ENCODE measurements at places on chromosomes 2 and 18.
A peak's percentile ranks its signal among the peaks of the same experiment; 100 is the strongest.

DNA sequence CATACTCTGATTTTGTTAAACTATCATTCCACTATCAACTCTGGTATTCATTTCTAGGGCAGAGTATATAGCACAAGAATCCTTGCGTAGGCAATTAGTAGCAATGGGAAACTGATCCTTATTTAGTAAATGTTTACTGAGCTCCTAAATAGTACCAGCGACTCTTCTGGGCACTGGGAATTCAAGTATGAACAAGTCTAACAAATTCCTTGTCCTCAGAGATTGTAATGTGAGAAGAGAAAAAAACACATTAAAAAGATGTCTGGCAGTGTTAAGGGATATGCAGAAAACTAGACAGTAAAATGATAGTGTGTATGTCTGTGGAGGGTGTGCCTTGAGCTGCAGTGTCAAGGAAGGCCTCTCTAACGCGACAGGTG lies 721 bp downstream of the METTL5 start:
- DNase-seq, result no peak

DNA sequence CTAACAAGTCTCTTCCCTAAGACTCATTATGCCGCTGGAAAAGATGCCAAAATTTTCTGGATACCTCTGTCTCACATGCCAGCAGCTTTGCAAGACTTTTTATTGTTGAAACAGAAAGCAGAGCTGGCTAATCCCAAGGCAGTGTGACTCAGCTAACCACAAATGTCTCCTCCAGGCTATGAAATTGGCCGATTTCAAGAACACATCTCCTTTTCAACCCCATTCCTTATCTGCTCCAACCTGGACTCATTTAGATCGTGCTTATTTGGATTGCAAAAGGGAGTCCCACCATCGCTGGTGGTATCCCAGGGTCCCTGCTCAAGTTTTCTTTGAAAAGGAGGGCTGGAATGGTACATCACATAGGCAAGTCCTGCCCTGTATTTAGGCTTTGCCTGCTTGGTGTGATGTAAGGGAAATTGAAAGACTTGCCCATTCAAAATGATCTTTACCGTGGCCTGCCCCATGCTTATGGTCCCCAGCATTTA lies 26.3 kb downstream of the DHRS9 start:
- DNase-seq, result no peak

DNA sequence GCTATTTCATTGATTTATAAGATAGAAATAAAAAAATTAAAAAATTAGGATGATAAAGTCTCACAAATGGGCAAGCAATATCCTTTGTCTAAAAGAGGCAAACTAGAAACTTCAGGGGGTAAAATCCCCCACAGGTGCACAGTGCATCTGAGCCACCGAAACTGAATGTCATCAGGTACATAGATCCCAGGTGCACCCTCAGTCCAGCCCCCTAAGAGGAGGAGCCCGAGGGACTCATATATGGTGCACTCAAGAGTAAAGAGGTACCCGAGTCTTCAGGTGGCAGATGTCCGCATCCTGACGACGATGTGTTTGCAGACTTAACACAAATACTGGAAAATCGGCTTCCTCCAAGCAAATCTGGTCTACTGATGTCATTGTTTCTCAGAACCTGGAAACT lies 11.3 kb downstream of the QPCT start:
- DNase-seq, result no peak

DNA sequence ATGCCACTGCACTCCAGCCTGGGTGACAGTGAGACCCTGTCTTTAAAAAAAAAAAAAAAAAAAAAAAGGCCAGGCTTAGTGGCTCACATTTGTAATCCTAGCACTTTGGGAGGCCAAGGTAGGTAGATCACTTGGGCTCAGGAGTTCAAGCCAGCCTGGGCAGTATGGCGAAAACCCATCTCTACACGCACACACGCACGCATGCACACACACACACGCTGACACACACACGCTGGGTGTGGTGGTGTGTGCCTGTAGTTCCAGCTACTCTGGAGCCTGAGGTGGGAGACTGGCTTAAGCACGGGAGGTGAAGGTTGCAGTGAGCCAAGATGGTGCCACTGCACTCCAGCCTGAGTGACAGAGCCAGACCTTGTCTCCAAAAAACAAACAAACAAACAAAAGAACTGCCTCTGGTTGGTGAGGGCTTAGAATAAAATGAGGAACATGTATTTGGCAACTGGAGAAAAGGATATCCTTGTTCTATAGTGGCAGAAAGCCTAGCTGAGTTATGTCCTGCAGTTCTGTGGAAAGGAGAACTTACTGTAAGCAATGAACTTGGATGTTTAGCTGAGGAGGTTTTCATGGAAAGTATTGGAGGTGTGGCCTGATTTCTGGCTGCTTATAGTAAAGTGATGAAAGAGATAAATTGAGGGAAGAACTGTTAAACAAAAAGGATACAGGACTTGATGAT lies 34.0 kb downstream of the HAT1 start:
- no peak for DNase-seq

DNA sequence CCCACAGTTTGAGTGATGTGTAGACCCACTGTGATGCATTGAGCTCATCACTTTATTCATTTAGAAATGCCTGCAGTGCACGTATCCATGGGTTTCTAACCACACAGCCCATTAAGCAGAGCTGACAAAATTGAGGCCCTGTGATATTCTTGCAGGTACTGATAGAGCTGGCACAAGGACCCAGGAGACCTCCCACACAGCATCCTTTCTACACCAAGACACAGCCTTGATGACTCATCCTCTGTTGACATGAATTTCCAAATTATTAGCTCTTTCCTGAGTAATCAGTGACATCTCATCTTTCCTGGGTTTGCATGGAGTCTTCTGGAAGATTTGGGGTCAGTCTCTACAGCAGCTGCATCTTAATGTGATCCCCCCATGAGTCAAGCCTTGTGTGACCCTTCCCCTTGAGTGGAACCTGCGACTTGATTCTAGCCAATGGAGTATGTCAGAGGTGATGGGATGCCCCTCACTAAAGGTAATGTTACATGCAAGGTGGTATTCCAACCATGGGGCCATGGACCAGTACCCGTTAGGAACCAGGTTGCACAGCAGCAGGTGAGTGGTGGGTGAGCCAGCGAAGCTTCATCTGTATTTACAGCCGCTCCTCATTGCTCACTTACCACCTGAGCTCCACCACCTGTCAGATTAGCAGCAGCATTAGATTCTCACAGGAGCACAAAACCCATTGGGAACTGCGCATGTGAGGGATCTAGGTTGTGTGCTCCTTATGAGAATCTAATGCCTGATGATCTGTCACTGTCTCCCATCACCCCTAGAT lies 181.1 kb upstream of the ARL4C start:
- DNase-seq, result no peak

GRCh38 chr2:131400849-131401248 lies 36.9 kb upstream of the RAB6D start:
- DNase-seq, result no peak

- no peak for DNase-seq
Observed at GRCh38 chr2:233223059-233223894, 28.2 kb upstream of the ATG16L1 start.

DNA sequence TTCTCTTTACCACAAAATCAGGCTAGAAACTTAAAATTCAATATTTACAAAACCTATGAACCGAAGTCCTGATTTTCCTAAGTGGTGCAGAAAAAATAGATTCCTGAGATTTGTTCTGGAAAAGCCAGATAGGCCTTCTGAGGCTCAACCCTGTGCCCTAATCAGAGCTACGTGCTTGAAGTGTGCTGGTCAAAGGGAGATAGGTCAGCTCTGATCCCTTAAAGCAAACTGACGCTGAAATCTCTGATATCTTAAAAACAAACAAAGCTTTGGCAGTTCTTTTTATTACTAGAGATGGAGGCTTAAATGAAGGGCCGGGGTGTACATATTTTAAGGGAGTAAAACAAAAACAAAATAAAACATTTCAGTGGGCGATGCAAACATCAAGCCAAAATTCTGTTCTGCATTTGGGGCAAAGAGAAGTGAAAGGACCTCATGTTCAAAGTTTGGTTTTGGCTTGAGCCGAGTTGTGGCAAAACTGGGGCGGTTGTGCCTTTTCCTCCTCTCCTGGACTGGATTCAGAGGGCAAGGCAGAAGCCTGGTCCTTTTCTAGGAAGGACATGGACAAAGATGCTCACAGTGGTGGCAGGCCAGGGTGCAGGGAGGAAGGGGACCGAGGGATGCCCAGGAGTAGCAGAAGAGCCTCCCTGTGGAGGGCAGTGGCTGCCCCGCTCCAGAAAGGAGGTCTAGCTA lies 295.0 kb downstream of the CDCA7 start:
- no peak for DNase-seq

DNA sequence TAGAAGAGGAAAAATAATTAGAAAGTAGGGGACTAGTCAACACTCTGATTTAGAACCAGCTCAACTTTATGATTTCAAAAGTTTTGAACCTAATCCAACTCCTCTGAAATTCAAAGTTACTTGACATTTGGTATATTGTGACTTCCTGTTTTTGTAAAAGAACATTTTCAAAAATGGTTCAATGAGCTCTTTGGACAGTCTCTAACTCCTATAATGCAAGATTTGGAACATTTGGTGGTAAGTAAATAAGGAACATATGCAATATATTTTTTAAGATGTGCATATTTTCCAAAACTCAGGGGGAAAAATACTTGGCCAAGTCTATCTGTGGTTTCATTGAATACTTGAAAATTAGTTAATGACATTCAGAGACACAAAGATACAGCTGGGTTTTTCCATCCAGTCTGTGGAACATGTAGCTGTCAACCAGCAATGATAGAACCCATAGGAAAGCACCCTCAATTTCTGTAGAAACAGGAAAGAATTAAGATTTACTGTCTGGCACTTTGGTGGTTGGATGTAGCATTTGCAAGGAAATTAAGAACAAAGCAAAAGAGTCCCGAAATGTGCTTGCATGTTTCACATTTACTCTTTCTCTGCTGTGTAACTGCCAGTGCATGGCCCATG lies 17.0 kb upstream of the ANKRD44 start:
- peak; percentile 84 for DNase-seq

DNA sequence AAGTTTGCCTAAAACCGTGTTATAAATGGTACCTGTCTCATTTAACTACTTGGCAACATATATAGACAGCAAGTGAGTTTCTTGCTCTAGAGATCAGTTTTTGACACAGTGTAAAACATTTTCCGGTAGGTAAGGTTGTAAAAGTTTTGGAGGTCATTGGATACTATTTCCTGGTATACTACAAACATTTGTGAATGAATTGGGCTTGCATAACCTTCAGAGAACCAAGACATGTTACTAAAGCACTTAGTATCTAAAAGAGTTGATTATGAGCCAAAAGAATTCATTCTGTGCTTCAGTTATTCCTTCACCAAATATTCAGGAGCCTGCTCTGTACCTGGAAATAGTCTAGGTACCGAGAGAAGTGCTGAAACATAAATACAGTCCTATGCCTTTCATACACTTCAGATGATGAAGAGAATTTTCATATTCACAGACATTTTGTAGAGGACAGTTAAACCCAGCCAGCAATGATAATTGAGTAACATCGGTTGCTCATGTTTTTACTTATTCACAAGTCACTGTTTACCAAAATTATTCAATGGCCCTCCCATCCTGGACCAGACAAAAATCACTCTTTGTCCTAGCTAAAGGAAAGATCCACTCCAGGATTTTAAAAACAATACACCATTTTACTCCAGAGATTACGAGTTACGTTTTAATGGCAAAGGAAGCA lies 319.4 kb upstream of the RBMS1 start:
- no peak for DNase-seq

GRCh38 chr18:8242151-8242696 lies 367.0 kb upstream of the RAB12 start:
- no peak for DNase-seq

- DNase-seq, result no peak
Observed at GRCh38 chr2:226216575-226216974, 583.0 kb downstream of the IRS1 start.

DNA sequence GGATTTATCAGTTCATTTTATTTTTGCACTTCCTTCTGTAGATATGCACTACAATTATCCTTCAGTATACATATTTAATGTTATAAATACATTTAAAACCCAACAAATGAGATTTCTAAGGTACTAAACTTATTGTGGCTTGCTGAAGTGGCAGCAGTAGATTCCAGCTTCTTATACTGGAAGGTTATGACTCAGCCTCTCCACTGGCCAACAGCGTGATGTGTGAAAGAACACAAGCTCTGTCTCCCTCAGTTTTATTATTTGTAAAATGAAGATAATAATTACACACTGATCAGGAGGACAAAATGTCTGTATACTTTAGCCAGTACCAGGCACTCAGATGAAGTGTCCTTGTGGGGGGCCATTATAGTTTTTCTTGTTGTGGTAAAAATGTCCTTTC lies 1147.1 kb downstream of the CNTNAP5 start:
- no peak for DNase-seq

DNA sequence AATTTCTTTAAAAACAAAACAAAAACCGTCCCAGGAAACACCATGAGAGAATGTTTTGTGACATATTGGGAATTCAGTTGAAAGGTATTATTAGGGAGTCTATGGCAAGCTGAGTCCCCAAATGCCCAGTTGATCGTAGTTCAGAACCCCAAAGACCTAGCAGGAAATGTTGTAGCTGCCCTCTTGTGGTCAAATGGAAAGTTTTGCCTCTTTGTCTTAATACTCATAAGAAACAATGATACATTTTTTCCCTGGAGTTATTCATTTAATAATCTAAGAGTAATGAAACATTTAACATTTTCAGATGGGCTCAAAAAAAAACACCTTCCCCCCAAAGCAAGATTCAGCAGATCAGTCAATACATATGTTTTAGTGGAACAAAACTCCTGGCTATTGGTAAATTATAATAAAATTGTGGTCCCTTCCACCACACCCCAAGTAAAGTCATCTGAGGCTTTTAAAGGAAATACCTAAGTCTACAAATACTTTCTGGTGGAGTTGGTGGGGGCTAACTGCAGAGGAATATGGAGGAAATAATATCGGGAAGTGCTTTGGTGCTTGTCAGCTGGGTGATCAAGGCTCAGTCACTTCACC lies 37.8 kb upstream of the EFEMP1 start:
- DNase-seq, result peak; percentile 15

DNA sequence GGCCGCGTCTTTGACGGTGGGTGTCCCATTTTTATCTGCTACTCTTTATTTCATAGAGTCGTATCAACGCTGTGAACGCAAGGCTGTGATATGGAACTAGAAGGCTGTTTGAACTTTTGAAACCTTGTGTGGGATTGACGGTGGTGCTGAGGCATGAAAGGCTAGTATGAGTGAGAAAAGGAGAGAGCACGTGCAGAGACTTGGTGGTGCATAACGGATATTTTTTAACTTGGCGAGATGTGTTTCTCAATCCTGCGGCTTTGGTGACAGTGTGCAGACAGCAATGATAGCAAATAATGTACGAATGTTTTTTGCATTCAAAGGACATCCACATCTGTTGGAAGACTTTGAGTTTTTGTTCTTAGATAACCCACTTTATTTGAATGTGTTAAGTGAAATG lies 6.2 kb downstream of the HES6 start:
- DNase-seq, result no peak

DNA sequence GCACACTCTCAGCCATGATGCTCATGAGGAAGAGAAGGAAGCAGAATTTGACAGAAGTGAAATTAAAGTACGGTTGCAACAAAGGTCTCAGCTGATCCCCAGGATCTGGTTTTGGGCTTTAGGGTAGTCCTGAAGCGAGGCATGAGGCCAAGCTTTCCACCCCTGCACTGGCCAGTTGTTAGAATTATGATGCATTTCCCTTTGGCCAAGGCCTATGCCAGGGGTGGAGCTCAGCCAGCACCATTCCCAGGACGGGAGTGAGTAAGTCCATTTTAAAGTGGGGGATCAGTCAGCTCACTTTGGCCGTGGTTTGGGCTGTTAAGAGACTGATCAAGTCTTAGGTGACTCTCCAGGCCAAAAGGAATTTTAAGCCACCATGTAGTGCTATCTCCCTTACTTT lies 314.5 kb upstream of the MMADHC start:
- no peak for DNase-seq

- no peak for DNase-seq
Observed at GRCh38 chr2:235958931-235959410, 209.2 kb downstream of the GBX2 start.

Data from skin of body (tissue), 3 donors.